ENCODE measurements at places on chromosomes 12 and 14.

- no peak for DNase-seq
Observed at GRCh38 chr14:104926619-104927431, 2.1 kb downstream of the PLD4 start.

GRCh38 chr12:45655743-45656142 lies 73.8 kb upstream of the ARID2 start:
- DNase-seq: no peak

GRCh38 chr14:93765155-93765554 lies 23.1 kb downstream of the PRIMA1 start:
- no peak for DNase-seq

DNA sequence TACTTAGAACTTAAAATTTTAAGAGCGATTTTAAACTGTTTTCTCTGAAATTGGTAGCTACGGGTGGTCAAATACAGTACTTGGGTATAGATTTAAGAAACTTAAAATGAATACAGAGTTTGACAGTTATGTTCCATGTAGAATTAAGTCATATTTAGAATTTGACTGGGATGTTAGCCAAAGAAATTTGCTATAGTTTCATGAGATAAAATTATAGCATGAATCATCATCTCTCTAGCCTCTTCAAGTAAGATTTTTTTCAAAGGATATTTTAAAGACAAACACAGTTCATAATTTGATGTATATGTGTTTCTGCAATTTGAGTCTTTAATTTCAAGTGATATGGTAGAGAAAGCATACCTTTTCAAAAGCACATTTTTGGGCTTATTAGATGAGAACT lies 41.0 kb downstream of the ZCRB1 start:
- DNase-seq: no peak

GRCh38 chr12:75564852-75565251 lies 53.4 kb upstream of the KRR1 start:
- no peak for DNase-seq

GRCh38 chr14:23727566-23728335 lies 91.6 kb downstream of the DHRS2 start:
- DNase-seq: peak; percentile 19

DNA sequence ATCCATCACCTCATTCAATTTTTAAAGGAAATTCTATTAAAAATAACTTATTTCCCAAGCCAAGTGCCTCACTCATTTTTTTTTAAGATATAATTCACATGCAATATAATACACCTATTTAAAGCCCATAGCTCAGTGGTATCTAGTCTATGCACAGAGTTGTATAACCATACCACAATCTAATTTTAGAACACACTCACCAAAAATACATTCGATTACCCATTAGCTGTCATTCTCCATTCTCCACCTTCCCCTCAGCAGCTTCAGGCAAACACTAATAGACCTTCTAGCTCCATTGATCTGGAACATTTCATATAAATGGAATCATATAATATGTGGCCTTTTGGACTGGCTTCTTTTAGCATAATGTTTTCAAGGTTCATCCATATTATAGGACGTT lies 49.5 kb downstream of the CLMN start:
- DNase-seq: no peak

GRCh38 chr12:119153477-119154434 lies 25.0 kb upstream of the HSPB8 start:
- DNase-seq: no peak

- peak; percentile 22 for DNase-seq
Observed at GRCh38 chr12:115155665-115156645, 472.0 kb upstream of the TBX3 start.

GRCh38 chr12:102051431-102051965 lies 10.3 kb downstream of the WASHC3 start:
- no peak for DNase-seq

DNA sequence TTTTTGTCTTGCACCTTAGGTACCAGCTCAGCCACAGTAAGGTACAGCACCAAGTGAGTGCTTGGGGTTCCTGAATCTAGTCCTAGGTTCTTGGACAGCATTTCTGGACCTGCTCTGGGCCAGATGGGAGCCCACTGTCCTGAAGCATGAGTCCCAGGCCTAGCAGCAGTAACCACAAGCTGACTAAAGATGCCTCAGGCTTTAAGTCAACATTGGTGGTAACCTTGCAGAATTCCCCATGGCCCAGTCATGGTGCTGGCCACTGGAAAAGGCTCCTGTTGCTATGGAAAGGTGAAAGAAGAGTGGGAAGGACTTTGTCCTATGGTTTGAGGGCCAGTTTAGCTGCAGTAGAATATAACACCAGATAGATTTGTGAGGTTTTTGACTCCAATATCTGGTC lies 86.9 kb upstream of the CLEC14A start:
- no peak for DNase-seq

DNA sequence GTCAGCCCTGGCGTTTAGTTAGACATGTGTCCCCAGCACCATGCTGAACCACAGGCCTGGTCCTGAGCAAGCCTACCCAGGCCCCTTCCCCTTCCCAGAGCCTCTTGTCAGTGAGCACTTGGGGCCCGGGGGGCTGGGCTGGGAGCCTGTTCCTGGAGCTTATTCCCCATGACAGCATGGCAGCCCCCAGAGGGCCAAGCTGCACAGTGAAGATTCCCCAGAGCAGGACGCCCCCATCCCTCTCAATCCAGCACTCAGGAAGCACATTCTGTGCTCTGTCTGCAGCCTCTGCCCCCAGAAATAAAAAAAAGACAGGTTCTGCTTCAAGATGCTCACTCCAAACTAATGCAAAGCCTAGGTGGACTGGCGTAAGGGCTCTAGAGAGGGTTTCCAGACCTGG lies 117.3 kb downstream of the LGMN start:
- no peak for DNase-seq

DNA sequence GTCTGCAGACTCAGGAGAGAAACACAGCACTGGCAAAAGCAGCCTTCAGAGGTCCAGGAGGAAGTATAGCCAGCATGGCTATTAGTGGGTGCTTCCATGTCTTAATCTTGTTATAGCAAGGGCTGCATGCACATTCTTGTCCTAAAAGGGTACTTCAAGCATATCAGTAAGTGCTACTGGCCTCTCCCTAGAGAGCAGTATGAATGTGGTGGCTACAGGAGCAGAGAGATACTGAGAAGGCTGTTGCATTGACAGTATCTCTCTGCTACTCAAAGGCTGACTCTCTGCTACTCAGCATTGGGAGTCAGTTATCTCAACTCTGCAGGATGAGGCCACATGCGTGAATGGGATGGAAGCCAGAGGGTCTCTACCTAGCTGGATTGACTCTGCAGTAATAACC lies 2.0 kb downstream of the GARIN6 start:
- no peak for DNase-seq

DNA sequence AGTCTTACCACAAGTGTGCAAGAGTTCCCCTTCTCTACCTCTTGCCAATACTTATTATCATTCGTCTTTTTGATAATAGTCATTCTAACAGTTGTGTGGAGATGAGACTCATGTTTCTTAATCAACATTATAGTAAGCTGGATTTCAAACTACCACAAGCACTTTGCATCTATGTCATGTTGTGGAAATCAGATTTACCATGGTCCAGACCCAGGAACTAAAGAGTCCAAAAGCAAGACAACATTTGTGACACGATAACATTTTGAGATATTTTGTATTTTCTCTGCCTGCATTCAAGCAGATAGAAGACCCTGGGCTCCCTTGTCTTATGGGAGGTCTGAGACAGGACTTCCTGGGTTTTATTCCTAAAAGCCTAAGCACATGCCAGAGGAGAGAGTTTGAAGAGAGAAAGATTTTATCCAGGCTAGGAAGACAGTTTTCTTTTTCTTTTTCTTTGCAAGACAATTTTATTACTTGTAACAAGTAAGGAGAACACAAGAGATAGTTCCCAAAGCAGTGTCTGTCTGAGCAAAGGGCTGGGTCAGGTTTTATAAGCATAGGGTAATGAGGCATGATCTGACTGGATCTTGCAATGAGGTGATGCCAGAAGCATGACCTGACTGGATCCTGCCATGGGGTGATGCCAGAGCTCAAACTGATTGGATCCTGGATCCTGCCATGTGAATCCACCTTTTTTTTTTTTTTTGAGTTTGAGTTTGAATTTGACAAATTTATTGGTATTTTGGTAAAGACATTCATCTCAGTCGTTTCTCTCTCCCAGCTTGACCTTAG lies 180.5 kb upstream of the HMGA2 start:
- DNase-seq: no peak

DNA sequence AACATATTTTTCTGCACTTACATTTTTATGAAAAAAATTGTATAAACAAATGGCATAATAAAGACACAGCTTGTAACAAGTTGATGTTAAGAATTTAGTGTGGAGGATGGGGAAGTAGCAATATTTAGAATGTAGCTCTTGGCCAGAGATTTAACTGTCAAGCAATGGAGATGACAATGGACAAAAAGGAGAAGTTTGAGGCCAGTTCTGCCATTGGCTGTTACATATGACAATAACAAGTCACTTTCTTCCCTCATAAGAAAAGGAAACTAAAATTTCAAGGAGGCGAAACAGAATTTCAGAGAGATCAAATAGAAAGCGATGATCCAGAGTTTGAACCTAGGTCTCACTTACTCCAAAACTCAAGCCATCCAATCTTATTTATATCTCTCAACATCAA lies 122.8 kb upstream of the CCDC175 start:
- DNase-seq: no peak

- DNase-seq: no peak
Observed at GRCh38 chr12:50971946-50972345, 19.6 kb downstream of the HIGD1C start.

DNA sequence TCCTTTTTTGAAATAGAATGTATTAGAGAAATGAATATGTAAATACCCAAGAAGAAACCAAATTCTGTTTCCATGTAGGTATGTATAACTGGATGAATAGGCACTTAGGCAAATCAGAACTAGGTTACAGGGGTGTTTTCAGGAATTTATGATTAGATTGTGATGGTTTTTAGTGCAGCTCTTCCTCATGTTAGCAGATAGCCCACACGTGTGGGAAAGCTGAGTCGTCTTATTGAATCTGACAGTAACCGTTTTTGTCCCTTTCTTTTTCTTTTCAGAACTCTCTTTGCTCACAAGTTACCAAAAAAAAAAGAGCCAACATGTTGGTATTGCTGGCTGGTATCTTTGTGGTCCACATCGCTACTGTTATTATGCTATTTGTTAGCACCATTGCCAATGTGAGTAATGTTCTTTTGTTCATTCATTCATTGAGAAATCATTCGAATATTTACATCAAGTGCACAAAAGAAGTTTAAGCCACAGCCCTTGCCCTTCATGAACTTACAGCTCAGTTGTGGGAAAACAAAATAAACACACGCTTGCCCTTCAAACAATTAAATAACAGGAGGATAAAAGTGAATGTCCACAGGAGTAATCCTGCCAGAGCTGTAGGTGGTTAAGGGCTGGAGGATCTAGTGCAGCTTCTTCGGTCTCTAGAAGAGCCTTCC lies 14.8 kb downstream of the EMP1 start:
- no peak for DNase-seq

GRCh38 chr12:54185919-54186318 lies 2.9 kb downstream of the SMUG1 start:
- DNase-seq: no peak

GRCh38 chr12:124109760-124110159 lies 136.7 kb downstream of the ZNF664 start:
- no peak for DNase-seq

- DNase-seq: no peak
Observed at GRCh38 chr14:76012354-76012753, 26.8 kb downstream of the IFT43 start.

- no peak for DNase-seq
Observed at GRCh38 chr12:128069359-128069997, 197.5 kb upstream of the TMEM132C start.

- no peak for DNase-seq
Observed at GRCh38 chr12:9902539-9903228, 21.4 kb downstream of the KLRF2 start.

DNA sequence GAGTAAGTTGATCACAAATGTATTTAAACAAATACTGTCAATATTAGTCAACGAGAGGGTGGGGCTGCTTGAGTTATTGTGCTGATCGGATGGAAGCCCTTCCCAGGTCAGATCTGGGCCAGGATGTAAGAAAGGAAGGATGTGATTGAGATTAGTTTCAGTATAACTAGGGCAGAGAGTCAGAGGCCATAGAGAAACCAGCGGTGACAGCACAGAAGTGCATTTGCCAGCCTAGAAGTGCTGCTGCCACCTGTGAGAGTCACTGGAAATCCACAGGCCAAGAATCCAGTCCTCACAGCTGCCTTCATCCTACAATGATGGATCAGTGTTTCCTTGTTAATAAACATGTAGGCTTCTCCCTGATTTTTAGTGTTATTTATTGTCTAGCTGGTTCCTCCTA lies 9.8 kb upstream of the FERMT2 start:
- no peak for DNase-seq

- DNase-seq: no peak
Observed at GRCh38 chr12:28536088-28536487, 345.8 kb downstream of the CCDC91 start.

DNA sequence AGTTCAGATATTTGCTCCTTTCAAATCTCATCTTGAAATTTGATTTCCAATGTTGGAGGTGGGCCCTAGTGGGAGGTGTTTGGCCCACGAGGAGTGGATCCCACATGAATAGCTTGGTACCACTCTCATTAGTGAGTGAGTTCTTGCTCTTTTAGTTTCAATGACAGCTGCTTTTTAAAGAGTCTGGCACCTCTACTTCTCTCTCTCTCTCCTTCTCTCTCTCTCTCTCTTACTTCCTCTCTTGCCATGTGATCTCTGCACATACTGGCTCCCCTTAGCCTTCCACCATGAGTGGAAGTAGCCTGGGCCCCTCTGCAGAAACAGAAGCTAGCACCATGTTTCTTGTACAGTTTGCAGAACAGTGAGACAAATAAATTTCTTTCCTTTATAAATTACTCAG lies 25.1 kb downstream of the GPR65 start:
- DNase-seq: no peak

DNA sequence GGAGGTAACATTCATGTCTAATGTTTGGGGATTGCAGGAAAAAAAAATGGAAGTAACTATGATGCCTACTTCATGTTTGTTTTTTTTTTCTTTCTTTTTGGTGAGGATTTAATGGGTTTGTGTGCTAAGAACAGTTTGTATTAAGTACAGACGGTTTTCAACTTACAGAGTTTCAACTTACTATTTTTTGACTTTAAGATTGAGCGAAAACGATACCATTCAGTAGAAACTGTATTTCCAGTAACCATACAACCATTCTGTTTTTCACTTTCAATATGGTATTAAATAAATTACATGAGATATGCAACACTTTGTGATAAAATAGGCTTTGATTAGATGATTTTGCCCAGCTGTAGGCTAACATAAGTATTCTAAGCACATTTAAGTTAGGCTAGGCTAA lies 10.4 kb downstream of the TECPR2 start:
- DNase-seq: no peak

GRCh38 chr12:21809100-21809499 lies 34.6 kb upstream of the KCNJ8 start:
- no peak for DNase-seq

GRCh38 chr12:78087363-78087675 lies 256.6 kb downstream of the NAV3 start:
- DNase-seq: no peak

DNA sequence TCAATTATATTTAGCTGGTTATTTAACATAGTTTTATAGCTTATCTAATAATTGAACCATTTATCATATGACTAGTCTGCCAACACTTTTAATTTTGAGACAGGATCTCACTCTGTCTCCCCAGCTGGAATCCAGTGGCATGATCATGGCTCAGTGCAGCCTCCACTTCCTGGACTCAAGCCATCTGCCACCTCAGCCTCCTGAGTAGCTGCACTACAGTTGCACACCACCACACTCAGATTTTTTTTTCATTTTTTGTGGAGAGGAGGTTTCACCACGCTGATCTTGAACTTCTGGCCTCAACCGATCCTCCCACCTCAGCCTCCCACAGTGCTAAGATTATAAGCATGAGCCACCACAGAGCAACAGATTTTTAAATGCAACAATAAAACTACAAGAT lies 151.4 kb upstream of the MDGA2 start:
- no peak for DNase-seq

GRCh38 chr12:14408208-14408607 lies 42.7 kb downstream of the ATF7IP start:
- no peak for DNase-seq
